ENCODE measurements at places on chromosomes 5 and 9.

- no peak for DNase-seq
Observed at GRCh38 chr5:39946356-39947045, 521.7 kb upstream of the DAB2 start.

DNA sequence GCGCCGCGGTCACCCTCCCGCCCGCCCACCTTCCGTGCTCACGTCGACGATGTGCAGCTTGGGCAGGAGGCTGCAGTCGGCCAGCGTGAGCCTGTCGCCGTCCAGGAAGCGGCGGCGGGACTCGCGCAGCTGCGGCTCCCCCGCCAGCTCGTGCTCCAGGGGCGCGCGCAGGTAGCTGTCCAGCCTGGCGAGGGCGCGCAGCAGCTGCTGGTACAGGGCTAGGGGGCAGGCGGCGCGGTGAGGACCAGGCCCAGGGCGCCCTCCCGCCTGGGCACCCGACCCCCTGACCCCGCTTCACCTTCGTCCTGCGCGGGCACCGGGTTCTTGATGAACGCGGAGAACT lies 1.5 kb downstream of the CLIC3 start:
- no peak for DNase-seq

DNA sequence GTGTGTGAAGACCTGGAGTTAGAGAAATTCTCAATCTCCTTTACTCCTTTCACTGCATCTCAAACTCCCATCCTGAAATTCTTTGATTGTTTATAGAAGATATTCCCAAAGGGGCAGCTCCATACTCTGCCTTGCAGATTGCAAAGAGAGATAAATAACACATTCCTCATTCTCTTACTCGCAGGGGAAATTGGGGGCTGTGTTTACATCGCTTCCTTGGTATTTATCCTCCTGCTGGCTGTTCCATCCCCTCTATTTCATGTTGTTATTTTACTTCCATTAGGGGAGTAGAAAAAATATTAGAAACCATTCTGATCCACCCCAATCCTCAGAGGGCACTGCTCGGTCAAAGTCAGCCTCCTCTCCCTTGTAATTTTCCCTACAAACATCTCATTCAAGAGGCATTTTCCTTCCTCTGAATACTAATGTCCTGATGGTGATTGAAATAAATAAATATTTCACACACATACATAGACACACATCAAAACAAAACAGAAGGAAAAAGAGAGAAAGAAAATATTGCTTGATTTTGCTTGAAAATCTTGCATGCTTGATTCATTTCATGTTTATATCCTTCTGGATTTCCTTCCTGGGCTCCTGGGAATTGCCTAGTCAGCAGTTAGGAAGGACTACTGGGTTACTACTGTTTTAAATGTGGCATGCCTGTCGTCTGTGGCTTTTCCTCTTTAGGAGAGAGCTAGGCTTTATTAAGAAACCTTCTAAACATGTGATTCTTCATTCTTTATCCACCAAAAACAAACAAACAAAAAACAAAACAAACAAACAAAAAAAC lies 420.1 kb upstream of the PAPPA start:
- DNase-seq, result no peak

DNA sequence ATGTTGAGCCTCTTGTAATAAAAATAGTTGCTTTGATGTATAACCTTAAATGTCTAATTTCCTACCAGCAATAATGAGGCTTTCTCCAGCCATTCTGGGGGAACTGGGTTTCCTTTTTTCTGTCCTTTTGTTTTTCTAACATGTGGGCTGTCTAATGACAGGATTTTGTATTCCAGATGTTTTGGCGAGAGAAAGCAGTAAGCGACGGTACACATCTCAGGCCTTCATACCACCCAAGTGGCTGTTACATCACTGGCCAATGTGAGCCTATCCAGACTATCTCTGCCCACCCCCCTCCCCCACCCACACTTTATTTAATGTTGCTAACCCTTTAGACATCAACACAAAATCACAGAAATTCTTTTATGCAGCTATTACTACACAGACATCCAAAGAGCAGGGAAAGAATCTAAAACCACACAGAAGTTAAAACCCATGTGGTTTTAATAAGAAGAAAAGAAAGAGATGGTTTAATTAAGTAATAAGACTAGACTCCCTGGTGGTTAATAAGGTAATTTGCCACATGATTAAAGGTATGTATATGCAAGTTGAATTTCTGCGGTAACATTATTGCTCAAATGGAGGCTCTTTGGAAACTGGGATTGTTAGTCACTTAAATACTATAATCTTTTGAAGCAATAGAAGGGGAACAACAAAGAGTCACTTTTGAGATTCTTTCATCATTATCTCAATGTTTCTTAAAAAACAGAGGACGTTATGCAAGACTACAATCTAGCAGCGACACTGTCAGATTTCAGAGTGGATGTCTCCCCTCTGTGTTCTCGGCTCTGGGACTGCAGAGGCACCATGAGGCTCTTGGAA lies 365.1 kb downstream of the ENC1 start:
- DNase-seq, result no peak

DNA sequence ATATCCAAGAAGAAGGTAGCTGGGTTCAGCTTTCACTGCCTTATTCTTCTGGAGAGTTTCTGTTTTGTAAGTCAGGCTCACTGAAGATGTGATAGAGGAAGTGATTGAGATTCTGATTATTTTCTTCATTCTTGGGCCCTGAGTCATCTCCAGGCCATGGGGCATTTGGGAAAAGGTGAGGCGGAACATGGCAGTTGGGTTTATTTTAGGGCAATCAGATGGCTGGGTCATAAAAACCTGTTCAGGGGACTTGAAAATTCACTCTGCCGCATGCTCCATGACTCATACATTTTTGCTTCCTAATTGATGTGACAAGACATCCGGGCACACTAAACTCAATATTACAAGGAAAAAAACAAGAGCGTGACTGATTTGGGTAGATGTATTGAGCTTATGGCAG lies 265.7 kb upstream of the KLF4 start:
- DNase-seq, result no peak

DNA sequence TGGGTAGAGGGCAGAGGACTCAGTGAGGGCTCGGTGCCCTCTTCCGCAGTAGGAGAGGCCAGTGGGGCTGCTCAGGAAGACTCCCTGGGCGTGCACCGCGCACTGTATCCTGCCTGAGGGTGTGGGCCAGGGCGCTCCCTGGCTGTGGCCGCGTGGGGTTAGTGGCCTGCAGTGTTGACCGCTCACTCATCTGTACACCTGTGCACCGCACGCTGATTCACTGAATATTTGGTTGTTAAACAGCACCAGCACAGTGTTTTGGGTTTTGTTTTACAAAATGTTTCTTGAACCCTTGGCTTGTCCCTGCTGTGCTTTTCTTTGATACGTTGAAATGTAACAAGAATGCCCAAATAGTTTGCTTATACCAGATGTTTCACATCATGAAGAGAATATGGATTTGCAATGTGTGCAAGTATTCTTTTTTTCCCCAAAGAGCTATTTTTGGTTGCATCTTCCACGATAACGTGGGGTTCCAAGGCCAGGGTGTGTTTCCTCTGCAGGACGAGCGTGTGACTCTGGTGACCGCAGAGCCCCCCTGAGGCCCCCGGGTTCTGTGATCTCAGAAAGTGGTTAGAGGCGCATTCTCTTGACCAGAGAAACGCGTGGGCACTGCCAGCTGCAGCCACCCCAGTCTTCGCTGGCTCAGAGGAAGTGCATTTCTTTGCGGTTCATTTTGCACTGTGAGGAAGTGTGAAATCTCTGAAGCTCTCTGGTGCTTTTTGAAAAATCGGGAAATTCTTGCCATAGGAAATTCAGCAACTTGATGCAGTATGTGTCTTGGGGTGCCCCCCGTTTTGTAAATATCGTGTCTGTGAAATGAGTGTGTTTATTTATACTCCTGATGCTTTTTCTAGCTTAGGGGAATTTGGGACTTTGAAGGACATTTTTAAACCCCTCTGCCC lies 46.9 kb downstream of the AHRR start:
- DNase-seq, result no peak

DNA sequence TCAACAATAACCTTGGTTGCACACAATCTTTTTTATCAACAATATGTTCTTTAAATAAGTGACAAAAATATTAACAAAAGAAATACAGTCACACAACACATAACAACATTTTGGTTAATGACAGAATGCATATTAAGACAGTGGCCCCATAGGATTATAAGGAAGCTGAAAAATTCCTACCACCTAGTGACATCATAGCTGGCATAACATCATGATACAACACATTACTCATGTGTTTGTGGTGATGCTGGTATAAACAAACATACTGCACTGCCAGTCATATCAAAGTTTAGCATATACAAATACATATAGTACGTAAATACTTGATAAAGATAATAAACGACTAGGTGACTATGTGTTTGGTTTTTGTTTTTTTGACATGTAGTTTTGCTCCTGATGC lies 344.8 kb upstream of the POU5F2 start:
- no peak for DNase-seq

DNA sequence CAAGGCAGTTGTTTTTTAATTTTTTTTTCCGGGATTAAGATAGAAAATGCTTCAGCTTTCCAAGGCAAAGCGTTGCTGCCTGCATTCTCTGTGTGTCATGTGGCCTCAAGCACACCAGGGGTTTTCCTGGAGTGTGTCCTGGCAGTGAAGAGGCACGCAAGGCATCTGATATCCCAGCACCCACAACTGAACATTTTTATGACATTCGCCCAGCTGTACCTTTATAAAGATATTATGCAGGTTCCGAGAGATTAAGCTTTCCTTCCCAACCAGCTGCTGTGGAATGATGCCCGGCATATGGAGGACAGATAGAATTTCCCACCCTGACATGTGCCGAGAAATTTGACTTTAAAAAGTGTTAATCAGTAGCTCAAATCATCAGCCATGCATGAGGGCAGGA lies 205.6 kb downstream of the GADD45G start:
- DNase-seq, result no peak

GRCh38 chr5:56251440-56251839 lies 18.3 kb upstream of the ANKRD55 start:
- no peak for DNase-seq

DNA sequence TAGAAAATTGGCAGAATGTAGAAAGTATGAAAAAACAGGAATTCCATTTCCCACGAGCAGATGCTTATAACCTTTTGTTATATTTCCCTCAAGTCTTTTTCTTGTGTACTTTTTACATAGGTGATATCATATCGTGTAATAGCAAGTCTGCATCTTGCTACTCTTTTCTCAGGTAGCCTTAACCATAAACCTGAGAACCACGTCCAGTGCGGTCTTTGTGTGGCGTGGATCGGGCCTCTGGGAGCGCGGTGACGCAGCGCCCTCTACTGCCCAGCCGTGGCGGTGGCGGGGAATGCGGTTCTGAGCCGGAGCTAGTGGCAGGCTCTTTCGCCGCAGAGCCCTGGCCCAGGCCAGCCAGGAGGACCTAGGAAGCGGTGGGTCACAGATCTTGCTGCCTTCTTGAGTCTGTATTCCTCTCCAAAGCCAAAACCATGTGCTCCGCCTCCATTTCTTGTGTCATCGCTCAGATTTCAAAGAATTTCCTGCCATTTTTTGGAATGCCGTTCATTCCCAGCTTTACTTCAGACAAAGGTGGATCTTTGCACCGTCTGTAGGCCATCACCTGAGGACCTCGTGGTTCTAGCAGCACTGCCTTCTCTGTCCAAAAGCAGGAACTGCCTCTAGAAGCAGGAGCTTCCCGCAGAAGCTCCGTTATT lies 71.9 kb downstream of the MVB12B start:
- peak; percentile 90 for DNase-seq

GRCh38 chr5:135174315-135175096 lies 140.5 kb upstream of the PITX1 start:
- no peak for DNase-seq

- DNase-seq, result peak; percentile 20
Observed at GRCh38 chr9:134212809-134213507, 48.6 kb upstream of the RNU6ATAC start.

DNA sequence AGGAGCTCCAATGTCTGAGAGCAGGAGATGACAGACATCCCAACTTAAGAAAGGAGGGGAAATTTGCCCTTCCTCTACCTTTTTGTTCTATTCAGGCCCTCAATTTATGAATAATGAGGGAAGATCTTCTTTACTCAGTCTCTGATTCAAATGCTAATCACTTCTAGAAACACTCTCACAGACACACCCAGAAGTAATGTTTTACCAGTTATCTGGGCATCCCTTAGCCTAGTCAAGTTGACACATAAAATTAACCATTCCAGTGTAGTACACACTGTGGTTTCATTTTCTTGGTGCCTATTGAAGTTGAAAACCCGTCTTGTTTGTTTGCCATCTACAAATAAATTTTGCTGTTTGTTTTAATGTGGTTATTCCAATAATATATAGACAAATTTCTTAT lies 167.6 kb downstream of the PCSK1 start:
- no peak for DNase-seq

- no peak for DNase-seq
Observed at GRCh38 chr5:71807909-71808308, 88.8 kb downstream of the CARTPT start.

GRCh38 chr5:72194846-72195245 lies 87.6 kb downstream of the MAP1B start:
- DNase-seq, result no peak

- no peak for DNase-seq
Observed at GRCh38 chr5:119274767-119275130, 81.1 kb upstream of the TNFAIP8 start.

DNA sequence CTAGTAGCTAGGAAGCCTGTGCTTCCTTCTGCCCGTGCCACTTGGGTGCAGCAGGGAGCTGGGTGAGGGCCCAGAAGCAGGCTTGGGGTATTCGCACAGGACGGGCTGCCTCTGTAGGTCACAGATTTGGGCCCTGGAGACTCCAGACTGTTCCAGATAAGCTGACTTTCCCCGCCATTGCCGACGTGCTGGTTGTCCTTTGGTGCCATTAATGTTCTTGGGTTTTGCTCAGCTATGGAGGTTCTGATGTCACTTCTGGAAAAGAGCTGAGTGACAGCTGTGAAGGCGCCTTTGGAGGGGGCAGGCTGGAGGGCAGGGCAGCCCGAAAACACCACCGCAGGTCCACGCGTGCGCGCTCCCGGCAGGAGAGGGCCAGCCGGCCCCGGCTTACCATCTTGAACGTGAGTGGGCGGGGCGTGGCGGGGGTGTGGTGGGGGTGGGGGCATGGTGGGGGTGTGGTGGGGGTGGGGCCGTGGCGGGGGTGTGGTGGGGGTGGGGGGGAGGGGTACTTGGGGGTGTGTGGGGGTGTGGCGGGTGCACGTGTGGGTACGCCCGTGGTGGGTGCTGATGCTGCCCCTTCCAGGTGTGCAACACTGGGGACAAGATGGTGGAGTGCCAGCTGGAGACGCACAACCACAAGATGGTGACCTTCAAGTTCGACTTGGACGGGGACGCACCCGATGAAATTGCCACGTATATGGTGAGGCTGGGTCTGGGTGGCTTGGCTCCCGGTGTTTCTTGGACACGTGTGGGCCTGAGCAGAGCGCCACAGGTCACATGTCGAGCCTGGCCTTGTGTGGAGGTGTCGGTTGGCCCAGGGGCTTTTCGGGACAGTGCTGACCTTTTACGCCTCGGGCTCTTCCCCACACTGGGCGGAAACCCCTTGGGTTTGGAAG lies 79.6 kb downstream of the WNK2 start:
- DNase-seq, result no peak
